ENCODE measurements at places on chromosomes 1 and 21.

DNA sequence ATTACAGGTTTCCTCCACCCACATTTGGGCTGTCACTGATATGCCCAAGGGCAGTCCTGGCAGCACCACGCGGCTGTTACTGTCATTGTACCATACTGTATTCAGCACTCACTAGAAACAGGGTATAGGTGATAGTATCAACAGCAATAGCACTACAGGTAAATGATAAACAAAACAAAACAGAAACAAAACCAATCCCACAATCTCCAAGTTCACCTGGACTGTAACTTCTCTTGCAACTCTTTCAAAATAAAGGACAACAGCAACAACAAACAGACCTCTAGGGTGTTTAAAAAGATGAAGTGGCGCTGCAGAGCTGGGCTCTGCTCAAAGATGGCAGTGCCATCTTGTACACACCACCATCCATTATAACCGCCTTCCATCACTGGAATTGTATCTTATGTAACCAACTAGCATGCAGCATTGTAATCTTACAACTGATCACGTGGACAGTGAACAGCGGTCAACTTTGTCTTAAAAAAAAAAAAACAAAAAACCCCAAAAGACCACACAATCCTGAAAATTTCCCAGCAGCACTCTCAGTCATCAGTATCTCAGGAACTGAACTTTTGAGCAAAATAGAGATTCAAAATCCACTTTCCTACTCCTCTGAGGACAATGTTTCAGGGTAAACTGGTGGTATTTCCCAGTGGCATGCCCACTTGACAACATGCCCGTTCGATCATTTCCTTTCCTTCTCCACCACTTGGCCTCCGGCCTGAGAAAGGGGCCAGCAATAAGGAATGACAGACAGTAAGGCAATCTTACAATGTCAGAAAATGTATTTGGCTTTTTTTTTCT, 3.8 kb downstream of the IRF2BP2 start:
- no peak for DNase-seq

DNA sequence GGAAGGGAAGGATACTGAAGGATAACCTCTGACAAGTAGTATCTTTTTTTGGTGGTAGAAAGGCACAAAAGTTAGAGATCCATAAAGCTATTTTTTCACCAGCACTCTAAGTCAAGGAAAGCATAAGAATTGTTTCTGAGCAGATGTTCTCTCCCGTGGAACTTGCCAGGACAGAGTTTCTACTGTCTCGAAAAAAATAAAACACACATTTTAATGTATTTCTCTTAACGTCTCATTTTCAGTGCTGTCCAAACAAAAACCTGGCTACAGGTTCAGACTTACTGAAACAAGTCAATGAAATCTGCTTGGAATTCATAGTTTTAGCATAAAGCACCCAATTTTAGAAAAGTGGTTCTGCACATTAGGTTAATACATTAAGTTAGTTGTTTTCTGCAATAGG, 338.3 kb downstream of the LTN1 start:
- DNase-seq = no peak

GRCh38 chr1:165564561-165564960, 20.8 kb downstream of the LRRC52 start:
- no peak for DNase-seq

- no peak for DNase-seq
Measured at GRCh38 chr21:42975886-42976608, 1.7 kb downstream of the PKNOX1 start.

GRCh38 chr1:49111931-49112330, 335.2 kb upstream of the BEND5 start:
- DNase-seq = no peak

DNA sequence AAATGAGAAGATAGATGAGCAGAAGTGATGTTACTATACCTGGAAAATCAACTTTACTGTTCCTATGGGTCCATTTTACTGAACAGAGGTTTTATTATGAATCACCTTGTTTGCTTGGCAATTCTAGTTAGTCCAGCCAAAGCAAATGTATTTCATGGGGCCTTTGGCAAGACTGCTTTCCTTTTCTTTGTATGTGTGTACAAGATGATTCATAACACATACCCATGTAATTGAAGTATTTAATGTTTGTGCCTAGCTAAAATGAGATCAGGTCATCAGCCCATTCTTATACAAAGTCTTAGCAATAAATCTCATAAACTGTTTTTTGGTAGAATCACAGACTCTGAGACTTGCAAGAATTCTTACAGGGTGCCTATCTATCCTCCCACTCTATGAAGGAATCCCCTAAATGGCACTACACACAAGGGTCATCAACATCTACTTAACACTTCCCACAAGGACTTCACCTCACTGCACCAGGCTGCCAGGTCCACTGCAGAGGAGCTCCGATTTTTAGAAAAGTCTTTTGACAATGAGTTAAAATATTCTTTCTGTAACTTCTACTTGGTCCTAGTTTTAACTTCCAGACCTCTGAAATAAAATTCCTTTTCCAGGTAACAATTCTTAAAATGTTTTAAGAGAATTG, 58.5 kb downstream of the LPAR3 start:
- peak; percentile 77 for DNase-seq

GRCh38 chr1:156344409-156344808, 6.1 kb downstream of the TSACC start:
- no peak for DNase-seq

GRCh38 chr1:186978596-186979556, 150.1 kb downstream of the PLA2G4A start:
- DNase-seq = peak; percentile 41

DNA sequence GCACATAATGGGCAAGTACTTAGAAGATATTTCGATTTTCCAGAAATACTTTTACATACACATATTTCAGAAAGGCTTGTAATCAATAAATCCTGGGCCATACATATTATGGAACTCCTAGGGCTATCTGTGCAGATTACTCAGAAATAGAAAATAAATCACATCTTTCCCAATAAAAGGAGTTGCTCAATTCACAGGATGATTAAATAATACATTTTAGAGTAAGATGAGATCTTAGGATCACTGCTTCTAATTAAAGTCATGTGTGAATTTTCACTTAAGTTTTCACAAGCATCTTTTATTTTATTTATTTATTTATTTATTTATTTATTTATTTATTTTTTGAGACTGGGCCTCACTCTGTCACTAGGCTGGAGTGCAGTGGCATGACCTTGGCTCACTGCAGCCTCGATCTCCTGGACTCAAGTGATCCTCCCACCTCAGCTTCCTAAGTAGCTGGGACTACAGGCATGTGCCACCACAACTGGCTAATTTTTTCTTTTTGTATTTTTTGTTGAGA, 144.2 kb downstream of the HIVEP3 start:
- DNase-seq = no peak

- DNase-seq = no peak
Measured at GRCh38 chr21:45615145-45615711, 28.3 kb upstream of the PCBP3 start.

DNA sequence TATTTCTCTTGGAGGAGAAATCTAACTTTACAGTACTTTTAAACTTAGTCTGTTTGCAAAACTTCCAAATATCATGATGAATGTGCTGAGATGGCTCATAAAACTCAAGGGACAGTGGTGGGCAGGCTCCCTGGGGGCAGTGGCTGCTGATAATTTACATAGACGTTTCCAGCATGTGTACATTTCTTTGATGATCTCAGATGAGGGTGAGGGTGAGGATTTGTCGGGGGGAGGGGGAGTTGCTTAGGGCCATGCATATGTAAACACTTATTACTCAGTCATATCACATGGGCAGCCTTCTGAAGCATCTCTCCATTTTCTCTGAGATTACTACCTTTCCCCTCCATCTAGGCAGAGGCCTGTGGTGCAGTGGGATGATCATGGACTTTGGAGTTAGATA, 152.9 kb upstream of the HMGB4 start:
- peak; percentile 3 for DNase-seq

DNA sequence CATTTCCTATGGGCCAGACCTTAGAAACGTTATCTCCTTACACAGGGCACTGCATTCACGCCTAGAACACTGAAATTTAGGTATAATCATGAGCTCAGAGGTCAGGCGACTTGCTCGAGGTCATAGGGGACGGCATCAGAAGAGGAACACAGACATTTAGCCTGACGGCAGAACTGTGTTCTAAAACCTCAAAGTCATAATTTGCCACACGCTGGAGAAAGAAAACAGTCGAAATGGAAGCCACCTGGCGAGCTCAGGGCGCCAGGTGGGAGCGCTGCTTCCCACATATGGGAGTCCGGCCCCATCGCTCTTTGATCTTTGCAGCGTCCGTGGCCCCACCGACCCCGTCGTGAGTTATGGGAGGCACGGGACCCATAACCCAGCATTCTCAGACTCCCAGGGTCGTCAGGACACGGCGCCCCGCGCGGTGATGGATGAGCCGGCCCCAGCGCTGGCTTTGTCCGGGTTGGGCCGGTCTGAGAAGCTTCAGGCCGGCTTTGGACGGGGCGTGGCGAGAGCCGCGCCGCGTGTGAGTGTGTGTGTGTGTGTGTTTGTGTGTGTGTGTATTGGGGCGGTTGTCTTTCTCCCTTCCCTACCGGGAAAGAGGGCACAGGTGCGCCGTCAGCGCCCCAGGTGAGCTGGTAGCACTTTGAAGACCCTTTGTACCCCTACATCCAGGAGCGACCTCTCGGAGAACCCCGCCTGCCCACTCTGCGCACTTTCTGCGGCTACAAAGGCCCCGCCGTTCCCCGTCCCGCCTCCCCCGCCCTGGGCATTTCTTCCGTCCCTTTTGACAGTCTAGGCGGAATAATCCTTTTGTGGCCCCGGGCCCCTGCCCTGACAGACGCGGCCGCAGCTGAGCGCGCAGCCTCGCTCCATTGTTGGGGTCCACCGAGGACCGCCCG, 861 bp upstream of the DRAXIN start:
- DNase-seq = no peak

- no peak for DNase-seq
Measured at GRCh38 chr1:151492120-151492519, 19.1 kb upstream of the CGN start.

GRCh38 chr1:152118915-152119314, 3.7 kb upstream of the TCHH start:
- no peak for DNase-seq

DNA sequence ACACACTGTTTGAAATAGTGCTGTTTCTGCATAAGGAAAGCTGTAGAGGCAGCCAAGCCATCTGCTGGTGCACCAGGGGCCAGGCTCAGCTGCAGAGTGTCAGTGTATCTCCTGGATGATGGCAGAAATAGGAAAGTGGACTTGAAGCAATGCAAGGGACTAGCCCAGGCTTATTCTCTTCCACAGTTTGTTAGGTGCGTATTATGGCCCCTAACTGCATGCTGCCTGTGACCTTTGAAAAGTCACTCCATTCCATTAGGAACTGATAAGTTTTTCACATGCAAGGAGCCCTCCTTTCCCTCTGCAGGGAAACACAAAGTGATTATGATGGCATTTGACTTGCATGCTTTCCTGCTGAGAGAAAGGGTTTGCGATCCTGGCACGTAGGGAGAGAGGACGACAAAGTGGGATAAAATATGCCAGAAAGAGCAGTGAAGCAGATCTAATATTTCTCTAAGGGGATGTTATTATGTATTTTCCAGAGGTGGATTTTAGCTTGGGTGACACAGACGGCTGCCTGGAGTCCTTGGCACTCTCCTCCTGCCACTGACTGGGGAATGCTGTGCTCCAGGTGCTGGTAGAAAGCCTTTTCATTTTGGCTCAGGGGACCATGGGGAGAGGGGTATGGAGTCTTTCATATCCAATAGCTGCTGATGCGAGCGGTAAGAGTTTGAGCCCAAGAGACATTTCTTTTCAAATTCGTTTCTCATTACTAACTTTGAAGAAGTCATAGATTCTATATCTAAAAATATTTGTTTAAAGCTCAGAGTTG, 402.1 kb upstream of the B3GALT2 start:
- no peak for DNase-seq

GRCh38 chr1:40185951-40186864, 25.0 kb downstream of the RLF start:
- no peak for DNase-seq

- no peak for DNase-seq
Measured at GRCh38 chr1:38190983-38191382, 144.4 kb upstream of the POU3F1 start.

DNA sequence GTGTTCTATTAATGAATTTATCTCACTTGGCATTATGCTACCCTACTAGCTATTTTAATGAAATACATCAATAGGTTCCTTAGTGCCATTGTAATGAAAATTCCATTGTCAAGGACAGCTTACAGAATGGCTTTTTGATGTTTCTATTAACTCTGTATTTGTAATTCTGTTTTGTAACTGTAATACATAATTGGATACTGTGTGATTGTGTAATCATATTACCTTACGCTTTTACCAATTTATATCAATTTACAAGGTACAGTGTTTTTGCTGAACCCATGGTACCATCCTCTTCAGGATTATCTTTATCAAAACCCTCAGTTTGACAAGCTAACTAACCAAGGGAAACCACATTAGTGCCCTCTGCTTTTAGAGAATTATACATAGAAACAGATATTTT, 277.9 kb downstream of the LRRC7 start:
- DNase-seq = no peak

DNA sequence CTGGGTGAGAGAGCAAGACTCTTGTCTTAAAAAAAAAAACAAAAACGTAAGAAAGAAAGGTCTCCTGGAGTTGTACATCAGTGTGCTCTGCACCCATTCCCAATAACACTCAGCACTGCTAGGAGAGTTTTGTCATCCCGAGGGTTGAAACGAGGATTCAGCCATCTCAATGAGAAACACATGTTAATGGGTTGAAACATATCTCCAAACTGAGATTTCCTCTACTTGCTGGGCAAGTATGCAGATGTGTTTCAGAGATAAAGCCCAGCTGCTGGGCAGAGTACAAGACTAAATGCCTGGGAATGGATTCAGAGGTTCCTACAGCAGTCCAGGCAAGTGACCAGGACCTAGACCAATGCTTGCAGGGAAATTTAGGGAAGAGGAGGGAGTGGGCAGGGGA, 2.6 kb upstream of the MFN2 start:
- DNase-seq = no peak

- DNase-seq = no peak
Measured at GRCh38 chr1:159821171-159821867, 5.4 kb upstream of the SLAMF8 start.

DNA sequence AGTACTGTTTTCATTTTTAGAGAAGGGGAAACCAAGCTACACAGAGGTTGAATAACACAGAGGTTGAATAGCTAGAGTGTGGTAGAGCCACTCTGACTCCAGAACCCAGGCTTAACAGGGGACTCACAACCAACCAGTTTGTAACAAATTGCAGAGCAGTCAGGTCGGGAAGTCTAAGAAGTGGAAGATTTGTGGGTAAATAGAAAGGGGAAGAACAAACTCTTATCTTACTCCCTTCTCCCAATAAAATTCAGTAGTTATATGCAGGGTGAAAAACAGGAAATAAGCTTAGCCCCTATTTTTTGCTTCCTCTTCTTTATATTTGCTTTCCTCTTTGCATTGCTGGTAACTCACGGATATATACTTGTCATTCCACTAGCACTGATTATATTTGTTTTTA, 23.2 kb downstream of the CDC42 start:
- DNase-seq = no peak

DNA sequence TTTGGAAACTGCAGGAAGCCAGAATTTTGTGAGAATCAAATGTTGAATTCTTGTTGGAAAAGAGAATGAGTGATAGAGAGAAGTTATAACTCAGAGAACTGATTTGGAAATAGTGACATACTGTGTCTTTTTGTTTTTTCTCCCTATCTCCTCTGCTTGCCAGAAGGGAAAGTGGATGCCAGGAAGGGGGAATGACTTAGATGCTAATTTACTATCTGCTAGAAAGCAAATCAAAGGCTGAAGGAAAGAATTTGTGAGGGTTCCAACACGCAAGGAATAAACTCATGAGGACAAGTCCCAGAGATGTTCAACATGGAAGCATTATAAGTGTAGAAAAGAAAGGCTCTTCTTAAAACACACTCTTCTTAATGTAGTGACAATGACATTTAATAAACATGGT, 20.5 kb upstream of the LRRC39 start:
- no peak for DNase-seq

Measured in stromal cell of bone marrow (primary cell).